ENCODE measurements at places on chromosomes 4 and X.

DNA sequence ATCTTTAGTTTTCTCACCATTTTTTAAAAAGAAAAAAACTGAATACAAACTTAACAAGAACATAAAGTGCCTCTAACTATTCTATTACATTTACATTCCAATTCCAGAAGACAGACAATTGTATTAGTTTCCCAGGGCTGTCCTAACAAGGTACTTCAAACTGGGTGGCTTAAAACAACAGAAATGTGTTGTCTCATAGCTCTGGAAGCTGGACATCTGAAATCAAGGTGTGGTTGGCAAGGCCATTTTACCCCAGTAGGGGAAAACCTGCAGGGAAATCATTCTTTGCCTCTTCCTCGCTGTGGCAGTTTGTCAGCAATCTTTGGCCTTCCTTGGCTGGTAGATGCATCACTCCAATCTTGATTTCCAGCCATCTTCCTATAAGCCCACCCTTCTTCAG is 37.5 kb upstream of the TMEM33 start:
- no peak for DNase-seq

GRCh38 chrX:134645936-134646543 is 12.2 kb downstream of the PLAC1 start:
- peak; percentile 23 for DNase-seq

DNA sequence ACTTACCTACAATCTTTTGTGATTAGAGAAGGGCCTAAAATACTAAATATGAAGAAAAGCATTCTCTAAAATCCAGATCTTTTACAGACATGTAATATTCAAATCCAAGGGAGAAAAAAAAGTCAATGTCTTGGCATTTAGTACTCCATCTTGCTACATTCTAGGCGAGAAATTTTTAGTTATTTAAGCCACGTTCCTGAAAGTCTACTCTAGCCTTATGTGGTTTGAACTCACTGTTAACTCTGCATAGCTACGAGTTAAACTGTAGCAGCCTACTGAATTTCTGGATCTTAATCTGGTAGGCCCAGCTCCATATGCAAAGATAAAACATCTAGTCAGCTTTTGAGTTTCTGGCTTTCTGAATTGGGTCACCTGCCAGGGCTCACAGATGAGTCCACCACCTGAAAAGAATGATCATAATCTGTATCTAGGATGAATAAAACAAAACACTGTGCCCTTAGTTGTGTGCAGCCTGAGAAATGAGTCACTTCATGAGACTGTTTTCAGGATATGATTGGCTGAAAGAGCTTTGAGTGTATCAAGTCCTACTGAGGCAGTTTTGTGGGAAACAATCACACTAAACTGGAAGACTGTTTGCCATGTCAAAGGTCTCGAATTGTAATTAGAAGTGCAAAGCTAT is 3.2 kb upstream of the NEK1 start:
- no peak for DNase-seq

DNA sequence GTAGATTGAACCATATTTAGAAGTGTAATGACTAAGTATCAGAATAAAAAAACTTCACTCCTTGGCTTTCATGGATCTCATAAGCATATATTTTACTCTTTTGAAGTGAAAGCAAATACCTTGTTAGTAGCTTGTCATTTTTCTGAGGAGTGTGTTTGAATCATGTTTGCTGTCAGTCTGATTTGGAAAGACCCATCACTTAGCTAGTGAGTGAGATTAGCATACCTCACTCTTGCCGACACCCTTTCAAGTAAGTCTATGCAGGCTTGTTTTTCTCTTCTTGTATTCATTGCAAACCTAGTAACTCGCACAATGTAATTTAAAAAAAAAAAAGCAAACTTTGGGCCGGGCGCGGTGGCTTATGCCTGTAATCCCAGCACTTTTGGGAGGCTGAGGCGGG is 360.0 kb downstream of the ARHGAP24 start:
- no peak for DNase-seq

- DNase-seq: no peak
These were observed 286.1 kb downstream of the CHIC1 start for GRCh38 chrX:73849073-73849472.

GRCh38 chrX:13478740-13479451 is 90.5 kb upstream of the EGFL6 start:
- no peak for DNase-seq
